CD4-positive, alpha-beta T cell treated with Interleukin-15 for 1 hour (primary cell): ENCODE measurements at places on chromosomes 2 and 18.

DNA sequence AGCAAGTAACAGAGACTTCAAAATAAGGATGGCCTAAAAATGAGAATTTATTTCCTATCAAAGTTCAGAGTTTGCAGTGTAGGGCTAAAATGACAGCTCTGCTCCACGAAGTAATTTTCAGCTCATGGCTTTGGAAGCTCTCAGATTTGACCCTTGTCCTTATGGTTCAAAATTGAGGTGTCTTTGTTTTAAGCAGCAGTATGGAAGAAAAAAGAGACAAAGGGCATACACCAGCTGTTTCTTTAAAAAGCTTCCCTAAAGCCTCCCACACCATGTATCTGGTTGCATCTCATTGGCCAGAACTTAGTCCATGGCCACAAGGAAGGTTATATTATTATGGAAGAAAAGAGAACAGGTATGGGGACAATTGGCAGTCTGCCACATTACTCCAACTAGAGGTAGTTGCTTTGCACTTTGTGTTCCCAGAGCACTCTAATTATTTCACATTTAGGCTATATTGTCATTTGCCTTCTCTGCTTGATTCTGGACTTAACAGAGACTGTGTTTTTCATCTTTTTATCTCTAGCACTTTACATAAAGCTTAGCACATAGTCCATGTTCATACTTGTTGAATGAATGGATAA, 180.4 kb downstream of the MCFD2 start:
- DNase-seq = no peak

DNA sequence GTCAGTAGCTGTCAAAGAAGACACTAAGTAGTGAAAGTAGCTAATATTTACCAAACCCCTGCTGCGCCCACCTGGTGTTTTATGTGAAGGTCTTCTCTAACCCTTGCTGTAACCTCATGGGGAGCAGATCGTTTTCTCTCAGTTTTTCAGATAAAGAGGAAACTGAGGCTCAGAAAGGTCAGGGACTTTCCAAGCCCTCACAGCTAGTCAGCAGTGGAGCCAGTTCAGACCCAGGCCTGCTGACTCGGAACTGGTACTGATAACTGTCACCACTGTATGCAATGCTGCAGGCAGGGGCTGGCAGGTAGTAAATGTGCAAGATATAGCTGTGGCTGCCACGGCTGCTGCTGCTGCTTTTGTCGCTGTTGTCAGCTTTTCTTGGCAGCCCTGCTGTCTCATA, 69.1 kb downstream of the LRRFIP1 start:
- peak; percentile 56 for DNase-seq

GRCh38 chr2:233853883-233854240, 473 bp downstream of the HJURP start:
- no peak for DNase-seq

DNA sequence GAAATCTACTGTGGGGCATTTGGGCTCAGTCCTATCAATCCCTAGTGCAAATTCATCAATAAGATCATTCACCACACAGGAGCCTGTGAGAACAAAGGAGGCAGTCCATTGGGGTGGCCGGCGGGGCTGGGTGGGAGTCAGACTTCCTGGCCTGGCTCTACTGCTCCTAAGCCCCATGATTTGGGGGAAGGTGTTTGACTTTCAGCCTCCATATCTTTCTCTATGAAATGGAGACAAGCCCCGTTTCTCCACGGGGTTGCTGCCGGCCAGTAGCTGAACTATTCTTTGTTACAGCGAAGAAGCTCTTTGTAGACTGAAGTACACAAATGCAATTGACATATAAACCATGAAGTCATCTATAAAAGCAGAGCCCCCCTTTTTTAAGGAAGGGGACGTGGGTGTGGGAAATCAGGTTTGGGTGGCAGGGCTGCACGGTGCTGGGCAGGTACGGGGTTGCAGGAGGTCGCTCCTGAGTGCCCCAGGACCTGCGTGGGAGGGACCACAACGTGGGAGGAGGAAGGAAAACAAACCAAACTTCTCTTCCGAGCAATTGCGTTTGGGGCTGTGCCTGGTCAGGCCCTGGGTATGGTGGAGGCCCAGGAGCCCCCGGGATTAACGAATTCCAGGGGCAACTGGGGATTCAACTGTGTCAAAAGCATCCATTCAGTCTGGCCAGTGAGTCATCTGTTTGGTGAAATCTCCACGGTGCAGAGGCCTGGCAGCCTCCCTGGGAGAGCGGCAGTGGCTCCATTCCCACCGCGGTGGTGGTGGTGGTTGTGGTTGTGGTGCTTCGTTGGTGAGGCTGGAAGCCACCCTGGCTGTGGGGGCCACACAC, 18.2 kb downstream of the FBLN7 start:
- DNase-seq = peak; percentile 24

- no peak for DNase-seq
Measured at GRCh38 chr2:120899771-120900170, 164.1 kb downstream of the GLI2 start.

GRCh38 chr2:146720170-146720569, 1124.7 kb upstream of the ACVR2A start:
- no peak for DNase-seq

DNA sequence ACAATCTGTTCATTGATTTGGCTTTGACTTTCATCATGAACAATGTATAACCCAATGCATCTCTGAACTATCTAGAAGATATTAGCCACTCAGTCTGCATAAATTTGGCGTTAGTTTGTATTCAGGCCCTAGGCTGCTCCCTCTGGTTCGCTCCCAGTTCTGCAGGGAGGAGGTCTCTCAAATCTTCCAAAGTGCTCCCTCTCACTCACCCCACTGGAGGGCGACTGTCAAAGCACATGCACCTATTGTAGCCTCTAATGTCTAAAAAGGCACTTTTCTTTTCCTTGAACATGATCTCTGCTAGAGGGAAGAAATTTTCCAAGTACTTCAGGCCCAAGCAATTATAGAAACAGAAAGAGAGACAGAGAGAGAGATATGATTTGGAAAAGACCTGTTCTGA, 291.5 kb downstream of the TDRD15 start:
- DNase-seq = no peak

- no peak for DNase-seq
Measured at GRCh38 chr2:216002693-216003092, 10.7 kb downstream of the MREG start.

DNA sequence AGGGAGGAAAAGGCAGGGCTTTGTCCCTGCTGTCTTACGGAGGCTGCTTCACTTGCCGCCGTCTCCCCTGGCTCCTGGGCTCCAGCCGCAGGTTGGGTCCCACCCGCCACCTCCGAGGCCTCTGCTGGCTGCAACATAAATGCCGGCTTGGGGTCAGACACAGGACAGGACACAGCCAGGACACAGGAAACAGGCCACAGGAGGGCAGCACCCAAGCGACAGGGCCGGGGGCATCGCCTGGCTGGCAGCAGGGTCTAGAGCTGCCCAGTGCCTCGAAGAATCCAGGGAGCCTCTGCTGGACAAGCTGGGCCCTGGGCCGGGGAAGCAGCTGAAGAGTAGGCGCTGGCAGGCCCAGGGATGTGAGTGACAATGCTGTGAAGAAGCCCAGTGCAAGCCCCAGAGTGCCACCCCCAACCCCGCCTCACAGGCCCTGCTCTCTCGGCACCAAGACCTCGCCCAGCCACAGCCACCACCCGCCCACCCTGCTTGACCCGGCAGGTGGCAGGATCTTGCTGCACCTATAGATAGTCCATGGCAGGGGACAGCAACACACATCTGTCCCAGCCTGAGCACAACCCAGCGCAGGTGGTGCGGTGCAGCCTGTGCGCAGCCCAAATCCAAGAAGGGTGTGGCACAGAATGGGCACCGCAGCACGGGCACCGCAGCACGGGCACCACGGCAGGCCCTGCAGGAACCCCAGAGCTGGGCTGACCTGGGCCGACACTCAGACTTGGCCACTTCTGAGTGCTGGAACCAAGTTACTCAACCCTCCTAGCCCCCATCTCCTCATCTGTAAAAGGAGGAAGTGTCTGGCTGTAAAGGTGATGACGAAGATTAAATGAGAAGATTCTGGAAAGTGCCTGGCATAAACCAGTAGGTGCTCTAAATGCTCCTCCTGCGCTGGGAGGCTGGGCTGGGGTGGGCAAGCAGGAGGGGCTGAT, 55.6 kb downstream of the BIN1 start:
- peak; percentile 16 for DNase-seq

- no peak for DNase-seq
Measured at GRCh38 chr2:236959036-236959435, 126.7 kb upstream of the COPS8 start.

DNA sequence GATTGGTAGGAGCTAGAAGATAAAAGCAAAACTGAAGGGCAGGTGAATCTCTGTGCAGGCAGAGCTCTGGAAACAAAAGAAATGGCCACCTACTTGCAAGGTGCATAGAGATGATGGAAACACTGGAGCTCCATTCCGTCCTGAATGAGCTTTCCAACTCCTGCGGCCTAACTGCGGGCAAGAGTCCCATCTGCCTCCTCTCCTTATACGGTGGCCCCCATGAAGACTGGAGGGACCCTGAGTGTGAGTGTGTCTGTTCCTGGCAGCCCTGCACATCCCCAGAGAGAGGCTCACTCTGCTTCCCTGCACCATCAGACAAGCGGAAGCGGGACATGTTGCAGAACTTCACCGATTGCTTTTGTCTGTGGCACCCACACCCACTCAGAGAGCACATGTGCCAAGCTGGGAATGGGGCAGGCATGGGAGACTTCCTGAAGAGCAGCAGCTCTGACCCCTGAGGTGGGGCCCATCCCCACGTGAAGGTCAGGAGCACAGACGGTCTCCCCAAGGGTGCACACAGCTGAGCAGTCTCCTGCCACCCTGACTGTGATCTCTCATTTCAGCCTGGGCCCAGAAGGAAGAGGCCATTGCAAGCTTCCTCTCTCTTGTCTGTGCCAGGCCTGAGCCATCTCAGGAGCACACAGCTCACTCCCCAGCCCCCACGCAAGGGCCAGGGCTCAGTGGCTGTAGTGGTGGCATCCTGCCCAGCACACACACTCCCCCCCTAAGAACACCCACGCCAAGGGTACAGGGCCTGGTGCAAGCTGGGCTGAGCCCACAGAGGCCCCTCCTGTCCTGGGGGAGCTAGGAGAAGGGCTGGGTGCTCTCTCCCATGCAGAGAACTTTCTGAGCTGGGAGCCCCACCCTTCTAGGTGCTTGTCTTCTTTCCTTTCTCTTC, 75.3 kb downstream of the STPG4 start:
- no peak for DNase-seq

DNA sequence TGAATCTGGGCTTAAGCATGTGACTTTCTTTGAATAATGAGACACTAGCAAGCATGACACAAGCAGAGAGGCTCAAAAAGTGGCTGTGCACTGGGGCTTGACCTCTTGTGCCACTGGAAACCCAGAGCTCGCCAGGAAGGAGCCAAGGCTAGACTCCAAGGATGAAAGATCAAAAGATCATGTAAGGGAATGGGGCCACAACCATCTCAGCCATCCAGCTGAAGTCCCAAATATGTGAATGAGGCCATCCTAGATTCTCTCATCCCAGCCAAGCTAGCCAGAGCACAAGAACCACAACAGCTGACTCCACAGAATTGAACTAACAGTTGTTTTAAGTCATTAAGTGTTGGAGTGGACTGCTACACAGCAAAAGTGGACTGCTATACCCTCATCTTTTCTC, 288.1 kb downstream of the CCDC178 start:
- no peak for DNase-seq

DNA sequence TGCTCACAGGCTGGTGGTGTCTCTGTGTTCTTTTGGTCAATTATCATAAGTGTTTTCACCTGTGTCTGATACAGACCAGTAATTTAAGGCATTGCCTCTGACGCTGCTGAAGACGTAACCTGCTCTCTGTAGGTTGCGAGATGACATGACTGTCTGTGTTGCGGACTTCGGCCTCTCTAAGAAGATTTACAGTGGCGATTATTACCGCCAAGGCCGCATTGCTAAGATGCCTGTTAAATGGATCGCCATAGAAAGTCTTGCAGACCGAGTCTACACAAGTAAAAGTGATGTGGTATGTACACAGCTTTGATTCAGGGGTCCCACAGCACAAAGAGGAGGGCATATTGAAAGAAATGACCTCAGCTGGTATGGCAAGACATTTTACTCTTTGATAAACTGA, 33.8 kb upstream of the TMEM87B start:
- DNase-seq = no peak

DNA sequence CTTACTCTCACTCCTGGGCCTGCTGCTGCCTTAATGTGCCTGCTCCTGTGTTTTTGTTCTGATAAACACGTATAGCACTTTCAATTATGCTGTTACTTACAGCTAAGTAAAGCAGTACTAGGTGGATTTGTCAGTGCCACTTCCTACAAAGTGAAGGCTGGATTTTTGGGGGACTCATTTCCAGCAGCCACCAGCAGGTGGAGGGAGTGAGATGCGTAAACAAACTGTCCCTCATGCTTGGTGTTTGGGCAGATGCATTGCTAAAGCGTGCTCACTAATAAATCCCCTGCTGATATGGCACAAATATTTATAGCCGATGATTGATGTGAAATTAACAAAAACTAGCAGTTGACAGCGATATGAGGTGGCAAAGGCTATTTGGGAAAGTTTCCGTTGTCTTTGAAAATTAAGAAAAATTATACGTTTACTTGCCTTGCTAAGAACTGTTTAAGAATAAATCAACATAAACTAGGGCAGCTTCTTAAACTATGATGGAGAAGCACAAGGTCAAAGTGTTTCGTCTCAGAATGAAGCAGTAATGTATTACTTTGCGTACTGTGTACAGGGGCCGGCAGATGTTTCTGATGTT, 101.7 kb downstream of the AGAP1 start:
- no peak for DNase-seq

GRCh38 chr2:56540916-56541315, 357.1 kb downstream of the CCDC85A start:
- DNase-seq = no peak

DNA sequence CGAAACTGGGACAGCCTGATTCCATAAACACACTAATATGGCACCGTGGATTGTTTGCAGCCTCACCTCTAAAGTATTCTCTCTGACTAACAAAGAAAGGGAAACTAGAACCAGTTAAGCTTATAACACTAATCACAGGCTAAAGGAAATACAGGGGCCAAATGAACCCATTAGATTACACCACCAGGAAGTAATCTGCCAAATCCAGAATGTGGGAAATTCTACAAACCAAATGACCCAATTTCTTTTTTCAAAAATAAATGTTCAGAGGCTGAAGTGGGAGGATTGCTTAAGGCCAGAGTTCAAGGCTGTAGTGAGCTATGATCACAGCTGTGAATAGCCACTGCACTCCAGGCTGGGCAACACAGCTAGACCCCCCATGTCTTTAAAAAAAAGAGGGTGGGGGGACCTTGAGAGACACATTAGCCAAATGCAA, 1.5 kb upstream of the MPPE1 start:
- DNase-seq = no peak

GRCh38 chr2:40439473-40439872, 12.4 kb downstream of the SLC8A1 start:
- DNase-seq = no peak

GRCh38 chr18:75783566-75784281, 356.2 kb upstream of the SMIM21 start:
- no peak for DNase-seq
